ENCODE measurements at places on chromosomes 7 and 10. TPM values are rescaled to one million over a fixed set of nuclear protein-coding genes. Genes with fewer than 3 reads are reported as not detected.

Gene FGF8
- polyA plus RNA-seq = 0.34 TPM

Gene PUS7
- polyA plus RNA-seq = 18.8 TPM

Gene ATG9B
- polyA plus RNA-seq = 0.52 TPM

Gene TRPV5
- polyA plus RNA-seq = not detected

Gene PRSS2
- not detected for polyA plus RNA-seq

- DNase-seq = peak; percentile 34
- H3K4me3 ChIP-seq = no peak overlapping the region
- H3K36me3 ChIP-seq = peaks cover 44% of the 10 kb centered on the region
- H3K27me3 ChIP-seq = no peaks in the 10 kb centered on the region
- H3K27ac ChIP-seq = no peak overlapping the region
Measured at GRCh38 chr7:5348134-5349004, 65.6 kb downstream of the SLC29A4 start.

DNA sequence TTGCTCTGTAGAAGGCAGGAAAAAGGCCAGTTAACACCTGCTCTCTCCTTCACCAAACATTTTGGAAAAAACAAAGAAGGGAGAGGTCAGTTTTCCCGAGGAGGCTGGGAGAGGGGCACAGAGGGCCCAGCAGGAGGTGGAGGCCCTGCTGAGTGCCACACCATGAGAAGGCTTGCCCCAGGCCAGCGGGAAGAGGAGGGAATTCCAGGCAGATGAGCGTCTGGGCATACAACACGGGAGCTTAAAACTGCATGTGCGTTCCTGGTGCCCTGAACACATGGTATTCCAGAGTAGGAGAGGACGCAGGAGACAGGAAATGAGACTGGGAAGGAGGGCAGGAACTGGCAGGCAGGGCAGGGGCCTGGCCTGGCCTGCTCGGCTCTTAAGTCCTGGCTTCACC lies 182.4 kb downstream of the CCDC3 start:
- no peak overlapping the region for H3K27ac ChIP-seq
- H3K4me3 ChIP-seq = no peak overlapping the region
- no peaks in the 10 kb centered on the region for H3K36me3 ChIP-seq
- peaks cover 19% of the 10 kb centered on the region for H3K4me1 ChIP-seq
- DNase-seq = peak; percentile 49

- no peak overlapping the region for H3K27ac ChIP-seq
- H3K4me3 ChIP-seq = no peak overlapping the region
- H3K27me3 ChIP-seq = no peaks in the 10 kb centered on the region
- peaks cover 10% of the 10 kb centered on the region for H3K36me3 ChIP-seq
- no peaks in the 10 kb centered on the region for H3K4me1 ChIP-seq
Measured at GRCh38 chr7:140126435-140127034, 50.2 kb downstream of the KDM7A start.

DNA sequence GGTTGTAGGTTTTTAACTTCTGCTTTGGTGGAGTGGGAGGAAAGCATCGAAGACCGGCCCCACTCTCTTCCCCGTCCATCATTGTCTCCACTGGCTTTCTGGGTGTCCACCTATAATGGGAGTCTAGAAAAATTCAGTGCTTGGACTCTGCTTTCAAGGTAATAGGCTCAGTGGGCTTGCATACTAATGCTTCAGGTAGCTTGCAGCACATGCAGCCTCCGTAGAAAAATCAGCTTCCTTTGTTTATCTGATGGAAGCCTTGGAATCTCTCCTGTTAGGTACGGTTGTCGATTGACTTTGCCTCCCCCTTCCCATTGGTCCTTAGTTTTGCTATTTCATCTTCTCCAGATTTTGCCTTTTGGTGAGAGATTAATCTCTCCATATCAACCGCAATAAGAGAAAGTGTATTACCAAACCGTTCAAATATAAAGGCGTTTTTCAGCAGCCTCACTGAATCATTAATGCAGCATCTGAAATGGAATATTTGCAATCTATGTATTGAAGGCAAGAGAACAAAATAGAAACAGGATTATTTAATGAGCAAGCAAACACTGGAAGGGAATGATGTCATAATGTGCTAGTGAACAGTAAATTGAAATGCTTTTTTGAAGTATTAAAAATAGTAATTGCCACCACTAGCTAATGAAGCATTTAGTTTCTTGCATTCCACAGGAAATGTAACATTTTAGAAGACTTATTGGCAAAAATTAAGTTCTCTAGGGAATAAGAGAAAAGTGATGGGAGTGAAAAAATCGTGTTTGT lies 944 bp downstream of the AVL9 start:
- DNase-seq = peak; percentile 44
- no peaks in the 10 kb centered on the region for H3K27me3 ChIP-seq
- peaks cover 22% of the 10 kb centered on the region for H3K36me3 ChIP-seq
- peak overlapping the region; percentile 90 for H3K27ac ChIP-seq
- H3K4me3 ChIP-seq = peak overlapping the region; percentile 84
- peaks cover 5% of the 10 kb centered on the region for H3K4me1 ChIP-seq

- H3K27me3 ChIP-seq = no peaks in the 10 kb centered on the region
- peaks cover 22% of the 10 kb centered on the region for H3K4me1 ChIP-seq
- no peak for DNase-seq
- H3K27ac ChIP-seq = no peak overlapping the region
- H3K4me3 ChIP-seq = no peak overlapping the region
Measured at GRCh38 chr10:72257051-72257892, 16.5 kb upstream of the DDIT4 start.

GRCh38 chr10:104123397-104123796 lies 1.4 kb downstream of the SFR1 start:
- H3K4me3 ChIP-seq = no peak overlapping the region
- H3K27ac ChIP-seq = no peak overlapping the region
- no peaks in the 10 kb centered on the region for H3K36me3 ChIP-seq
- H3K27me3 ChIP-seq = no peaks in the 10 kb centered on the region
- peak; percentile 4 for DNase-seq

GRCh38 chr10:89029785-89030437 lies 39.3 kb downstream of the FAS start:
- peaks cover 7% of the 10 kb centered on the region for H3K4me1 ChIP-seq
- H3K27me3 ChIP-seq = no peaks in the 10 kb centered on the region
- no peak overlapping the region for H3K4me3 ChIP-seq
- peak; percentile 60 for DNase-seq
- no peak overlapping the region for H3K27ac ChIP-seq

DNA sequence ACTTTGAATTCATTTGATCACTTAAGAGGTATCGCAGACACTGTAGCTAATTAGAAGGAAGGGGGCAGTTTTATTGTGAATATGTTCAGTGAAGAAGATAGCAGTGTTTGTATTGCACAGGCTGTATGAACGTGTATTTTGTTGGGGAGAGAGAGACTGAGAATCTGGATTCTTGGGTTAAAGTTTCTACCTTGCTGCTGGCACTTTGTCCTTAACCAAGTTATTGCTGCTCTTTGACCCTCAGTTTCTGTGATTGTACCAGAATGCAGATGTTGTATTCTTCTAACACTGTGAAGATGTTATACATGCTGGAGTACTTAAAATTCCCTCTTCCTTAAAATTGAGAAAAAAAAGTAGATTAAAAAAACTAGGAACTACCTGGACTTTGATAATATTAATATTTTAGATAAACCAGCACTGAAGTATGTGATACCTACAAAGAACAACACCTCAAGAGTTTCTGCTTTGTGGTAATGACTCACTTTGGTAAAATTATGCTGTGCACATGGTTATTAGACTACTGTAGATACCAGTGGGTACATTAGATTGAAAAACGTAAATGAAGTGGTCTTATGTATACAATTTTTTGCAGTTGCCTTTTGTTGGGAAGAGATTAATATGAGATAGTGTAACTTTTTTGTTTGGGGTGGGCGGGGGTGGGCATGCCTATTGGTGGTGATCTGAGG lies 321.3 kb downstream of the AUTS2 start:
- no peaks in the 10 kb centered on the region for H3K27me3 ChIP-seq
- no peak overlapping the region for H3K4me3 ChIP-seq
- no peak overlapping the region for H3K27ac ChIP-seq
- H3K4me1 ChIP-seq = no peaks in the 10 kb centered on the region
- no peak for DNase-seq
- H3K36me3 ChIP-seq = no peaks in the 10 kb centered on the region

- H3K36me3 ChIP-seq = no peaks in the 10 kb centered on the region
- DNase-seq = no peak
- H3K27ac ChIP-seq = no peak overlapping the region
Measured at GRCh38 chr10:95221124-95221523, 27.1 kb downstream of the ACSM6 start.

GRCh38 chr7:148982654-148983199 lies 45.6 kb downstream of the PDIA4 start:
- peak; percentile 81 for DNase-seq
- no peaks in the 10 kb centered on the region for H3K4me1 ChIP-seq
- peak overlapping the region; percentile 68 for H3K4me3 ChIP-seq
- no peaks in the 10 kb centered on the region for H3K27me3 ChIP-seq
- H3K27ac ChIP-seq = peak overlapping the region; percentile 86
- no peaks in the 10 kb centered on the region for H3K36me3 ChIP-seq

DNA sequence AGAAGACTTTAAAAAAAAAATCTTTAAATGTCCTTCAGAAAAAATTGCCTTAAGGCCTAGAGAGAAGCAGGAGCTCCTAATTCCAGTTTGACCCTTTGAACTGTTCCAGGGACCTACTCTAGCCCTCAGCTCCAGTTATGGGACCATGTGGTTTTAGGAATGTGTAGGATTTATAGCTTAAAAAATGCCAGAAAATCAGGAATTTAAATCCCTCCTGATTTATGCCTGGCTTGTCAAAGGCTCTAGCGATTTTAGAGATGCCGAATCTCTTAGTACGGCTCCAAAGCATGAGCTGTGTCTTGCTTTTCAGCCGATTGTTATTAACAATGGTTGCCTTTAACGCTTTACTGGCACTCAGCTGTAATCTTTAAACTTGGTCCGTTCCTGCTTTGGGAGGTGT lies 130.6 kb upstream of the NPVF start:
- no peak overlapping the region for H3K4me3 ChIP-seq
- H3K27me3 ChIP-seq = no peaks in the 10 kb centered on the region

- no peak for DNase-seq
- H3K27me3 ChIP-seq = no peaks in the 10 kb centered on the region
- no peaks in the 10 kb centered on the region for H3K36me3 ChIP-seq
- H3K4me3 ChIP-seq = no peak overlapping the region
- no peak overlapping the region for H3K27ac ChIP-seq
Measured at GRCh38 chr10:93226619-93227018, 152.9 kb downstream of the CYP26A1 start.
